Iris pigment epithelial cell (primary cell): ENCODE measurements at places on chromosomes 3 and 15.

DNA sequence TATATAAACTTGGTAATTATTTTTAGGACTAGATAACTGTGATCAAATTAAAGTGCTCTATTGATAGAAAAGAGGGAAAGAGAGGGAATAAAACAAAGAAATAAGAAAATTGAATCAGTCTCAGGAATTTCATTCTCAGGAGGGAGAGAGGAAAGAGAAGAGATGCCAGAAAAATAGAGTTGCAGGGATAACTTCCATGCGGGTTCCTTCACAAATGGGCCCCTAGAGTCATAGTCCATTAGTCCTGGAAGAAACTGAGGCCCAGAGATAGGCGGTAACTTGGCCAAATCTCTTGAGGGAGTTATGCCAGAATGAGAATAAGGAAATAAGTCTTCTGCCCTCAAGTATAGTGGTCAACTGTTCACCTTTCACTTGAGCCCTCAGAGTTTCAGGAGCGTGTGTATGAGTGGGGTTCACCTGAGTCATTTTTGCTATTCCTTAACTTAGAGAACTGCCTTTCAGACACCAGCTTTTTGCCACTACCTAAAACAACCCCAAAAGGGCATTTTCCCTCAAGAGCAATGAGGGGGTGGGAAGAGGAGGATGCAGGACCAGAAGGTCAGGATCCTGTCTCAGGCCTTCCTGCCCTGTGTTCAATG lies 192.6 kb downstream of the MEX3B start:
- DNase-seq = no peak

DNA sequence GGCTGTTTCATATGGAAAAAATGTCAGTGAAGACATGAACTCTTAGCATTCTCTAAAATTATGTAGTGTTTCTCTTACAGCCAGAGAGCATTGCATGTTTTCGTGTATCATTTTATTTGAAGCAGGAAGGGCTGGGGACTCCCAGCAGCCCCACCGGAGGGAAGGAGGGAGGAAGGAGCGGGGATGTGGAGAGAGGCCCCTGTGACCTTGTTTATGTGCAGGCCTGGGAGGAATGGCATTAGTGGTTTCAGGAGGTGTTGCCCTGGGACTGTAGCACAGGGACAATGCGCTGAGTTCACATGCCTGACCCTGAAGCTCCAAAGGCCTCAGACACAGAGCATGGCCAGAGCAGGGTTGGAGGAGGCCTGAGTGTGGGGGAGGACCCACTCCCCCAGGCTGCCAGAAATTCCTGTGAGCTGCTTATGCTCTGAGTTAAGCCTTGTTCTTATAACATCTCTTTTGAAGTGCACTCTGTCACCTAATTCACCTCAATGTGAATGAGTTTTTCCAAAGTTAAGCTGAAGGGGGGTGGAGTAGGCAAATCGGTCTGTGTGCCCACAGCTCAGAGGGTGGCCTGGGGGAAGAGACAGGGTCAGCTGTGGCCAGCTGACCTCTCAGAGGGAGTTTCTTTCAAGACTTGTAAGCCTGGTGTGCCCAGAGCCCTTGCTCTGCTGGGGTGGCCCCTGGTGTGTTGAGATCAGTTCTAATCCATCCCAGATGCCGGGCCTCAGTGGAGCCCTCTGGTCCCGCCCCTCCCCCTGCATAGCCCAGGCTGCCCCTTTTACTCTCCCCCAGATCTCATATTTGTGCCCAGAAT lies 3.9 kb upstream of the RNU6-1 start:
- DNase-seq = peak; percentile 76

- no peak for DNase-seq
These were observed 60.7 kb upstream of the CTNNB1 start for GRCh38 chr3:41138601-41139000.

- no peak for DNase-seq
These were observed 11.8 kb downstream of the CAPN7 start for GRCh38 chr3:15217841-15218267.

- peak; percentile 22 for DNase-seq
These were observed 59.1 kb downstream of the FMN1 start for GRCh38 chr15:33135355-33135781.

DNA sequence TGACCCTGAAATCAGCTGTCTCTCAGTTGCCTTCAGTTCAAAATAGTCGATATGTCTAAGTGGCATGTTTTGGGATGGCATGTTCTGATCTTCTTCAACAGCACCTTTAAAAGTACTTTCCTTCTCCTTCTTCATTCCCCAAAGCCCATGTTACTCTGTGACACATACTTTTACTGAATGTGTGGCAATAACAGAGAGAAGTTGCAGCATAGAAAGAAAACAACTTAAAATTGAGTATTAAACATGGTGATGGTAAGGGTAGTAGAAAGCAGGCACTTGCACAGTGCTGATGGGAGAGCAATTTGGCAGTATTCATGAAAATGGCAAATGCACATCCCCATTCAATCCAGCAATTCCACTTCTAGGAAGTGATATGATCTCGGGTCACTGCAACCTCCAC lies 12.3 kb upstream of the ULK4 start:
- peak; percentile 25 for DNase-seq

GRCh38 chr3:66592927-66593625 lies 92.3 kb upstream of the LRIG1 start:
- peak; percentile 60 for DNase-seq

- peak; percentile 35 for DNase-seq
These were observed 5.0 kb downstream of the TMEM207 start for GRCh38 chr3:190444576-190445145.

DNA sequence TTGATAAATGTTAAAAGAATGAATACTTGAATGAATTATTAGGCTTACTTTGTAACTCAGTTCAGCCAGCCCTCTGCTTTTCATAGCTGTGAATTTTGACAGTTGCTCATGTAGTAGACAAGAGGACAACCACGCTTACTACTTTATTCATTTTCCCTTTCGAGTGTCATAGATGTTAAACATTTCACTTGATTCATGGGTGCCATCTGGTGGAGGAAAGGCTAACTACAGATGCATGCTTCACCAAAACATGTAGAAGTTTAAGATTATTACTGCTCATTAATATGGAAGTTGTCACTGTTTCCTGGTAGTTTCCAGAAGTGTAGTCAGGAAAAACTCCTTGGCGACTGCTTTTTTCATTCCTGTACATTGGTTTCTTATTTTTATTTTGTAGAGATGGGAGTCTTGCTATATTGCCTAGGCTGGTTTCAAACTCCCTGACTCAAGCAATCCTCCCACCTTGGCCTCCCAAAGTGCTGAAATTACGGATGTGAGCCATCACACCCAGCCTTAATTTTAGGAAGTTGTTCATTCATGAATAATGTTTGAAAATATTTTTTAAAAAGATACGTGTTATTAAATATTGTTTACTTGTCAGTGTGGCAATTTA lies 163.2 kb downstream of the B3GALNT1 start:
- peak; percentile 68 for DNase-seq

DNA sequence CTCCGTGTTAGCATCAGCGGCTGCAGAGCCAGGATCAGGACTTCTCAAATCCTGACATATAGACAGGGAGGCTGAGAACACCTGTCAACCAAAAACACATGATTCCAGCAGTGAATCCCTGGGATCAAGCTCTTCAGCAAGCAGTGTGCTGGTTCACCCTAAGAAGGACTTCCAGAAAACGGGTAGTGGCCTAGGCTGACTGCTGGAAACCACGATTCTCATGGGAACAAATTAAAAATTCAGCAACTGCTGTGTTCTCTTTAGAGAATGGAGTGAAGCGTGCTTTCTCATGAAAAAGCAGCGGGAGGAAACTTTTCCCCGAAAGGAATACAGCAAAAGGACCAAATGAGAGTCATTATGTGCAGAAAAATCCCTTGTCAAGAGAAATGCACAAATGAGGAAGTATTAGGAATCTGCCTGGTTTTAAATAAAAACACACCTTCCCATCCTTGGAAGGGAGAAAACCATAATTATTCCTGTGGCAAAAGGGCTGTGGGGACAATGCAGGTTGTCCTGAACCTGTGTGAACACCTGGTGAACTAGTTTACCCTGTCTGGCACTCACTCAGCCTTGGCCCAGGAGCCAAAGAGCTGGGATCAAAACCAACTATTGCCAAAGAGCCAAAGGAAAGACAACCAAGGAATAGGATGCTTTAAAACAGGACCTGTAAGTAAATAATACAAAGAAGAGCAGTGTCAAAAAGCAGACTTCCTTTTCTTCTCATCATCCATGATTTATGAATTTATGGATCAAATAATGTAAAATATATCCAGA lies 13.4 kb downstream of the IL12A start:
- no peak for DNase-seq
